Activated naive CD4-positive, alpha-beta T cell treated with anti-CD3 and anti-CD28 coated beads, Interleukin-2, amount 50 U/mL, for 16 hours (primary cell): ENCODE measurements at places on chromosomes 3 and 15.

GRCh38 chr15:41560572-41560874 lies 1.5 kb downstream of the TYRO3 start:
- no peak for DNase-seq

DNA sequence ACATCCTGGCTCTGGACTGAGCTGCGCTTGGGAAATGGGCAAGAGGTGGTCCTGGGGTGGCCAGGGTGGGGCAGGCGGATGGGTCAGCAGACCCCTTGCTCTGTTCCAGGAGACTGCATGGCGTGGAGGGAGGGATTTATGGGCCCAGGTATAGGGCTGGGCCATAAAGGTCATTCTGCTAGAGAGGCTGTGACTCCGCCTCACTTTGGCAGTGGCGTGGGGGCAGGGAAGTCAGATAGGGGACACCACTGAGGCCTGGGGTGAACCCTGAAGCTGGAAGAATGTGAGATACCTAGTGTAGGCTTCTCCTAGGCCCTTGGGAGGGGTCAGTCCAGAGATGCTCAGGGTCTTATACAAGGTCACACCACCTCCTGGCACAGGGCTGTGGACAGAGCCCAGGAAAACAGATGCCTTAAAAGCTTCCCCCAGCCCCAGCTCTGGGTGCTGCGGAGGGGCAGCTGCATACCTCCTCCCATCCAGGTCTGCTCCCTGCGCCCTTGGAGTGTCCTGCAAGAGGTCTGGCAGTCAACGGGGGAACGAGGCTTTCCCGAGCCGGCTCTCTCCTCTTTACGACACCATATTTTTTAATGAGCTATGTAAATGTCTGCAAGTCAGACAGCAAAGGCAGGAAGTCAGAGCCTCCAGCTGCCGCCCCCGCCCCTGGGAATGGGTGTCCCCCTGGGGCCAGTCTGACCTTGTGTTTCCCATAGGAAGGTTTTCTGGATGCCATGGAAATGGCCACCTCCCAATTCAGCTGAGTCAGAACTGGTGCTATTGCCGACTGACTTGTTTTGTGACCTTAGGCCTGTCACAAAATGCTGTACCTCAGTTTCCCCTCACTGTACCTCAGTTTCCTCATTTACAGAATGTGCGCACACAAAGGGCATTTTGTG lies 26.3 kb downstream of the LINGO1 start:
- no peak for DNase-seq

DNA sequence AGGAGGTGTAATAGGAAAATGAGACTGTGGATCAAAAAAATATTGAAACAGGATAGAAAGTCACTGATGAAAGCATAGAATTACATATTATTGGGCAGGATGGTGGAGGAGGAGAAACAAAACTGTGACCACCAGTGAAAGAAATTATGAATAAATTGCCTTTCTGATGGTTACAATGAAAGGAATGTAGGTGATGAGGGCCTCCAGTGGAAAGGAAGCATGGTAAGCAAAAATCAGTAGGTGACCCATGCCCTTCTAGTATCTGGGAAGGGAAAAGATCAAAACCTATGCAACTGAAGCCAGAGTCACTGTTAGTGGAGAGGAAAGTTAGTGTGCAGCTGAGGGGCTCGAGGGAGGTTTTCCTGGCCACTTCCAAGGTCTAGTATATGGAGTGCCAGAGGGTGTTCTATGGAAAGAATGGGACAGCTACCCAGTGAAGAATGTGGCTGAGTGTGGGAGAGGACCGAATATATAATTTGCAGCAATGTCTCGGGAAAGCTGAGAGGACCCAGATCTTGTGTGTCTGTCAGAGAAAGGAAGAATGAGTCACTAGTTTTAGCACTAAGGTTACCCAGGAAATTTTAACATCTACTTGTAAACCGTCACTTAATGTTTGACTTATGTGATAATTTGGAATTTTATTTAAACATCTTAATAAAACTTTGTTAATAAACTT lies 146.2 kb downstream of the NFKBIZ start:
- DNase-seq = no peak

DNA sequence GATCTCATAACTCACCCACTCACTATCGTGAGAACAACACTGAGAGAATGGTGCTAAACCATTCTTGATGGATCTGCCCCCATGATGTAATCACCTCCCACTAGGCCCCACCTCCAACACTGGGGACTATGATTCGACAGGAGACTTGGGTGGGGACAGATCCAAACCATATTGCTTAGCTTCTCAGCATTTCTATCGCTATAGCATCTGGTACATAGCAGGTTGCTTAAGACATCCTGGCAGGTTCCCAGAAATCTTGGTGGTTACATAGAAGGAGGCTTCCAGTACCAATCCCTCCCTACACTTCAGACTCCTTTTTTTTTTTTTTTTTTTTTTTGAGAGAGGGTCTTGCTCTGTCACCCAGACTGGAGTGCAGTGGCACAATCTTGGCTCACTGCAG lies 487.8 kb downstream of the EDEM1 start:
- DNase-seq = no peak

DNA sequence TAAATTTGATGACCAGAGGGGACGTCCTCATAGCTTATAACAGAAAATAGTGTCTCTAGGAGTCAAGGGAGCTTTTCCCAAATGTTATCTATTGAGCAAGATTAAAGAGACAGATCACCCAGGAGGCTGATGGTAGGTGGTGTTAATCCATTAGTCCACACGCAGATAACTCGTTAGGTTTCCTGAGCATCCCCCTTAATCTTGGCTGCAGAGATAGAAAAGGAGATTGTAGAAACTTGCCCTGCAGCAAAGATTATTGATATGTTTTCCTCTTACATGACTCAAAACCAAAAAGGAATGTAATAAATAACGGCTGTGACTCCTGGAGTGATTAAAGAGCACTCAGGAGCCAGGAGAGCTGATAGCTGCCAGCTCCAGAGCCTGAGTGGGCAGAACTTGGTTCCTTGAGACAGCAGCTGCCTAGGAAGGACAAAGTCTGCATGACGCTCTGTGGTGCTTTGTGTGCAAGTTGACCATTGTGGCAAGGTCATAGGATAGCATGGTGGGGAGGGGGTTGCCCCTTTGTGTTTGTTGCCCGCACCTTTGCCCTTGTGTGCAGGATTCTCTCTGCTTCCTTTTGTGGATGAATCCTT lies 234.8 kb downstream of the PTPRG start:
- DNase-seq = no peak

DNA sequence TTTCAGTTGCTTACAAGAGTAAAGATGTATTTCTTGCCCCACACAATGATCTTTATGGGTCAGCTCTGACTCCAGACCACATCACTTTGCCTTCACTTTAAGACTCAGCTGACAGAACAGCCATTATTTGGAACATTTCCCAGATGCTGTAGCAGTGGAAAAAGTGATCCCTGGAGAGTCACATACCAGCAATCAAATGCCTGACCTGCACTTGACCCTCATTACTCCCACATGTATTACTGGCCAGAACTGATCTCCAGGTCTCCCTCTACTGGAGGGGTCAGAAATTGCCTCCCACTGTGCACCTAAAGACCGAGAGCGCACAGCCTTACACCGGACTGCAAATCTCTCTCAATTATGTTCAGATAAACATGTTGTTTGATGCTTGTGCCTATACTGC lies 88.6 kb upstream of the ZNF385D start:
- DNase-seq = no peak

GRCh38 chr3:71241246-71241901 lies 342.2 kb downstream of the FOXP1 start:
- no peak for DNase-seq

- no peak for DNase-seq
Measured at GRCh38 chr3:48218537-48218936, 4.8 kb upstream of the CAMP start.

GRCh38 chr15:95132774-95133173 lies 901.4 kb downstream of the MCTP2 start:
- DNase-seq = no peak

DNA sequence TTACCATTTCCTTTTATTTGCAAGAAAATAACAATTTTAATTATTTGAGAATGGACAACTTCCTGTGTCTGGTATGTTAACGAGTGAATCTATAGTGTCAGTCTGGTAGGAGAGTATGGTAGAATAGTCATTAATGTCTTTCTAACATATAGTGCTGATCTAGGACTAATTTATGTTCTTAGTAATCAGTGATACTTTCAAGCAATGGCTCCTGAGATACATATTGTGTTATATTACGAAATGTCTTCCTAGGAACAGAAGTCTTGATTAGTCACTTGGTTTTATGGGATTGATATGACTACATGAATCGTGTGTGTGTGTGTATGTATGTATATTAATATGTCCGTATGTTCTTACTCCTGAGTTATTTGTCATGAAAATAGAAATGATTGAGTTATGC lies 66.6 kb upstream of the PAQR5 start:
- no peak for DNase-seq

GRCh38 chr3:177545964-177546363 lies 348.7 kb upstream of the TBL1XR1 start:
- no peak for DNase-seq

- DNase-seq = no peak
Measured at GRCh38 chr3:108605491-108605890, 16.0 kb downstream of the DZIP3 start.

- DNase-seq = no peak
Measured at GRCh38 chr15:43208052-43209002, 12.5 kb downstream of the EPB42 start.

DNA sequence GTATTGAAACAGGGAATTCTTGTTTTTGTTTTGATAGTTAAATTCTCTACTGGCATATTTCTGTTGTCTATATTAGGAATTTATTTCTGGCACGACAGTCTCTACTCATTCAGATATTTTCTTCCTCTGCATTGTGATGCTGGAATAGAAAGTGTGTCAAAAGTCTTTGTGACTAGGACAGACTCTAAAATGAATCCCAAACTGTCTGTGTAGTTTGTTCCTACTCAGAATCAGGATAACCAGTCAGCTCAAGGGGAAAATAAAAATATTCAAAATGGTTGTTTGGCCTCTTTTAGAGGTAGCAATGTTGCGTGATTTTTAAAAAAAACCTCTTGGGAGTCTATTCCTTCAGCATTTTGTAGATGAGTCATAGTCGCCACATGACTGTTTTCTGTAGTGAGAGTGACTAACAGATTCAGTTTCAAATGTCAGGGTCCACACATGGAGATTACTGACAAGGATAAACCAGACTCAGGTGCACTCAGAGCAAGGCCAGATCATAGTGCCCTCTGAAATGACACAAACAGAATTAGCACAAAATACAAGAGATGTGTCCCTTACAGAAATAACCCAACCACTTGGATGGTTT lies 13.1 kb downstream of the SLC7A14 start:
- no peak for DNase-seq

DNA sequence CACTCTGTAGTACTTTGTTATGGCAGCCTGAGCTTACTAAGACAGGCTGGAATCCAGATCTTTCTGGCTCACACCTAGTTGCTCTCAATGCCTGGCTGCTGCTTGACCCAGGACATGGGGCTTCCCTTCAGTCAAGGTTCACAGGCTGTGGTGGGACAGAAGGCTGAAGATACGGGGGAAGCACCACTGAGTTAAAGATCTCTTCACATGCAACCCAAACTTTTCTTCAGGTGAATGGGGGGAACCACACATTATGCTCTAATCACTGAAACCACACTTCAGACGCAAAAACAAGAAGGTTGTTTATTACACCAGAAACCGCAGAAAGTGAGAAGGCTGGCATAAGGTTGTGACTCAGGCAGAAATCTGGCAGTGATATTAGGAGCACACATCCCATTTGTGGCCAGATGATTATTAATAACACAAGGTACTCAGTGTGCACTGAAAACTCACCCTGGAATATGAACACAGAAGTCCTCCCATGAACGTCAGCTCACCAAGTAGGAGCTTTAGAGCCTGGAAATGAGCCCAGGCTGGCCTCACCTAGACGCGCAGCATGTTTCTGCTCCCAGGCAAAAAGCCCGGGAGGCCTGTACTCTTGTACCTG lies 230.5 kb upstream of the CHRNA7 start:
- no peak for DNase-seq

DNA sequence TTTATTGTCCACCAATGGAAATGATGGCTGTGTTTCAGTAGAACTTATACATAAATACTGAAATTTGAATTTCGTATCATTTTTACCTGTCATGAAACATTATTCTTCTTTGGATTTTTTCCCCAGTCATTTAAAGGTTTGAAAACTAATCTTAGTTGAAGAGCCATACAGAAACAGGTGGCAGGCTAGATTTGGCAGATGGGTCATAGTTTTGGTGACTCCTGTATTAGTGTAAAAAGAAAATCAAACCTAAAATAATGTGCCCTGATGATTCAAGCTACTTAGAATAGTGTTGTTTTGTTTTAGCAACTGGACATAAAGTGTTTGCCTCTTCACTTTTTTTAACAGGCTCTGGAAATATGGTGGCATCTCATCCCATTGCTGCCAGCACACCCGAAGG lies 68.9 kb downstream of the SIDT1 start:
- DNase-seq = no peak

GRCh38 chr3:171806200-171807128 lies 3.8 kb downstream of the PLD1 start:
- no peak for DNase-seq

DNA sequence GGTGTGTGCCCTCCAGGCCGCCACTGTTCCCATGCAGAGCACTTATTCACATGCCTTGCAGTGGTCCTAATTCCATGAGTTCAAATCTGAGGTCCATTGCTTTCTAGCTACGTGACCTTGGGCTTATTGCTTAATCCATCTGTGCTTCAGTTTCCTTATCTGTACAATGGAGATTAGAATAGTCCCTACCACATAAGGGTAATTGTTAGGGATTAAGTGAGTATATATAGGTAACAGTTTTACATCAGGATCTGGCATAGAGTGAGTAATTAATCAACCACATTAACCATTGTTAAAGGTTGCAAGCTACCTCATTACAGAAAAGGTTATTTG lies 7.6 kb downstream of the CPN2 start:
- DNase-seq = no peak

DNA sequence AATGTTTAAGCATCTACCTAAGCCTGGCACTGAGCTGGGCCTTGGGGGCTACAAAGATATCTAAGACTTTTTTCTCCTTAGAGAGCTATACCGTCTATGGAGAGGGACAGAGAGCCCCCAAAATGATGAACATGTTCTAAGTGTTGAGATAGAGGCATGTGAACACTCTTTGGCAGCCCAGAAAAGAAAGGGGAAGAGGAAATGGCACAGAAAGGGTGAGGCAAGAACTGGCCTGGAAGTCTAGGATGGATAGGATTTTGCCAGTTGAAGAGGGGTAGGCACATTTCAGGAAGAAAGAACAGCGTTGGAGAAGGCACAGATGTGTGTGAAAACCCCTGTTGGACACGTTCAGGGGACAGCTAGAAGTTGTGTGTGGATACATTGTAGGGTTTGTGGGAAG lies 276.2 kb upstream of the LRRFIP2 start:
- DNase-seq = no peak
